ENCODE measurements at places on chromosomes 5 and 9.

GRCh38 chr5:137561608-137562007 lies 62.5 kb upstream of the SPOCK1 start:
- DNase-seq = no peak

DNA sequence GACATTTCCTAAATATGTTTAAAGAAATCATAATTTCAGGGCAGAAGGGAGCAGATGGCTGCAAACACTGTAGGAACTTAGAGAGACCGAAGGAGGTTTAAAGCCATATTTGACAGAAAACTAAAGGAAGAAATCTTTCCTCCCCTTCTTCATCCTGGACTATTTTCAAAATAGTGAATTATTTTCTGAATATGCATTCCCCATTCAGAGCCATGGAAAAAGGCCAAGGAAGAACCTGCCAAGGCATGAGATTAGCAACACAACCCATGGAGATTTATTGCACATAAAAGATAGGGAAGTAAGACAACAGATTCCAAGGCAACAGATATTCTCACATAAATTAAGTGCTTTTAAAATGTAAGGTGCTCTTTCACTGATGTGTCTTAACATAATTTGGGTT lies 233.3 kb upstream of the ADAMTS16 start:
- DNase-seq = no peak

GRCh38 chr9:129983891-129984290 lies 59.1 kb downstream of the FNBP1 start:
- no peak for DNase-seq

GRCh38 chr5:54217826-54218503 lies 92.4 kb downstream of the ARL15 start:
- peak; percentile 7 for DNase-seq

GRCh38 chr5:146084376-146084775 lies 21.0 kb downstream of the PLAC8L1 start:
- no peak for DNase-seq

- no peak for DNase-seq
Observed at GRCh38 chr5:37187465-37187977, 61.7 kb downstream of the CPLANE1 start.

DNA sequence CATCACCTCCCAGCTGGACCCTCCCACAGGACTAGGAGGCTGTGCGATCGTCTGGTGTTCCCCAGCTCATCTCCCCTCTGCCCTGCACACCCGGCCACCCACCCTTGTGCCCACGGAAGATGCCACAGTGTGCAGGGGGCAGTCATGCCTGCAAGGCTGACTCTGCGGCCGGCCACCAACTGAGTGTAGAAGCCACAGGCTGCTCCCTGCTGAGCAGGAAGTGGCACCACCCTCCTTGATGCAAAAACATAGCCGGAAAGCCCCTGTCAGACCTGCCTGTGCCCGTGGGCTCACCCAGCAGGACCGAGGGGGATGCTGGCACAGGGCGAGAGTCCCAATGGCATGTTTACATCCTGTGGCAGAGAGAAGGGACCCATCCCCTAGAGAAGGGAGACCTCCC lies 40.3 kb upstream of the SLC12A7 start:
- DNase-seq = no peak

DNA sequence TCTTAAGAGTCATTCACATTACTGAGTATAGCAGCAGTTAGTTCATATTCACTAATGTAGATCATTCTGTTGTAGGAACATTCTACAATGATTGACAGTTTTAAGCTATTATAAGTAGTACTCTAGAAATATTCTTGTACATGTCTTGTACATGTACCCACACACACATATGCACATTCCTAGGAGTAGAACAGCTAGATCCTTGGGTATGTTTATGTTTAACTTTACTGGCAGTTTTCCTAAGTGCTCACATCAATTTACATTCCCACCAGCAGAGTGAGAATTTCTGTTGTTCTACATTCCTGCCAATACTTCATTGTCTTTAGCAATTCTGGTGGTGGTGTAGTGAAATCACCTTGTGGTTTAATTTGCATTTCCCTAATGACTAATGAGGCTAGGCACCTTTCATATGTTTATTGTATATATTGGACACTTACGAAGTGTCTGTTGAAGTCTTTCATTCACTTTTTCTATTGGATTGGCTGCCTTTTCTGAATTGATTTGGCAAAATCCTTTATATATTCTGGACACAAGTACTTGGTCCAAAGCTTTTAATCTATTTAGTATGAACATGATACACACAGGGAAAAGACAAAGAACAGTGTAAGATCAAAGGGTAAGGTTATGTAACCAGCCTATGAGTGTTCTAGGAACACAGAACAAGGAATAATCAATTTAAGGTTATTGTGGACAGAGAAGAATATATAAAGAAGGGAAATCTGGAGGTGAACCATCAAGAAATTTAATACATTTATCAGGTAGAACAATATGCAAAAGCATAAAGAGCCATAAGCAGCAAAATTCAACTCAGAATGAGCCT lies 95.6 kb downstream of the MLLT3 start:
- DNase-seq = no peak

DNA sequence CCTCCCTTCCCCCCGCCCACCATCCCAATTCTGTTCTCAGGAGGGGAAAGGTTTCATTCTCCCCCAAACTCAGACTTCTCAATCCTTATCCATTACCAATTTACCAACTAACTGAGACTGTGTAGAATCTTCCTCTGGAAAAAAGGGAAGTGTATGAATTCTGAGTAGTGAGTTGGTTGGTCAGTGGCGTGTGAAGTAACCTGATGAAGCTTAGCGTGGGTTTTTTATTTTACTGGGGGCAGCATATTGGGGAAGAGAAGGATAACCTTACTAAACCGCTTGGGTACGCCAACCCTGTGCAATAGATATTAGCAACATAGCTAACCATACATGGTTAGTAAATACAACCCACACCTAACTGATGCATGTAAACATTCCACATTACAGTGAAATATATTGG lies 1.1 kb upstream of the DNAJC21 start:
- no peak for DNase-seq

DNA sequence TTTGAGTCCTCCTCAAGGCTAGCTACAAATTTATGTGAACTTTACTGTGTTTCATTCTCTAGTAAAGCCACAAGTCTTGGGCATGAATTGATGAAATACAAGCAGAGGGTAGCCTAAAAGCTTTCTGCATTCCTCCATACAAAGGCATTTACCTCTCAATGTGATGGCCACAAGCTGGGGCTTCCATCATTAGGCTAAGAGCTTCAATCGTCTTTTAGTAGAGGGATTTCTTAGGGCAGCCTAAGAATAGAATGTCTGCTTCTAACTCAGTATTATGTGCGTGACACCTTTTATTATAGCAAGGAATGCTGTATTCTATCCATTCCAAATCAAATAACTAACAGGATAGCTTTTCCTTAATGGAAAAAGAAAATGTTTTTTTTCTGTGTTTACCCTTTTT lies 3.7 kb downstream of the PLAC8L1 start:
- DNase-seq = no peak

DNA sequence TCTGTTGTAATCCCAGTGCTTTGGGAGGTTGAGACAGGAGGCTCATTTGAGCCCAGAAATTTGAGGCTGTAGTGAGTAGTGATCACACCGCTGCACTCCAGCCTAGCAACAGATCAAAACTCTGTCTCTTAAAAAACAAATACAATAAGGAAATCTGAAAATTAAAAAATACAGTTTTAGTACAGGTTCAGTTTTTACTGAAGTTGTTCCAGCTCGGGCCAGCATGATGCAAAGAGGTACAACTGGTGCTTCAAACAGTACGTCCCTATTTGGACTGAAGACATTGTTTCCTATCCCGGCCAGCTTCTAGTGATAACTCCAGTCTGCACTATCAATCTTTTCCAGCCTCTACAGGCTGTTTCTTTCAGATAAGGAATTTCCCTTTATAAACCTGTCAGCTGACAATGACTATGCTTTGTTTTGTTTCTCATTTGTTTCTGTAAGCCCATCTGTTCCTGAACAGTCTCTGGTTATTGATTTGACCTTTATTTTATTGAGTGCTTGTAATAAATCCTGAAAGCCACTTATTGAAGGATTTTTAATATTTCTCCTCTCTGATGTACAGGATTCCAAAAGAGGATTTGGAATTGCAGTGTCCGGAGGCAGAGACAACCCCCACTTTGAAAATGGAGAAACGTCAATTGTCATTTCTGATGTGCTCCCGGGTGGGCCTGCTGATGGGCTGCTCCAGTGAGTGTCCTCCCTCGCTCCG lies 41.9 kb downstream of the TJP2 start:
- no peak for DNase-seq

GRCh38 chr5:170312666-170313065 lies 15.1 kb upstream of the LCP2 start:
- DNase-seq = peak; percentile 59

DNA sequence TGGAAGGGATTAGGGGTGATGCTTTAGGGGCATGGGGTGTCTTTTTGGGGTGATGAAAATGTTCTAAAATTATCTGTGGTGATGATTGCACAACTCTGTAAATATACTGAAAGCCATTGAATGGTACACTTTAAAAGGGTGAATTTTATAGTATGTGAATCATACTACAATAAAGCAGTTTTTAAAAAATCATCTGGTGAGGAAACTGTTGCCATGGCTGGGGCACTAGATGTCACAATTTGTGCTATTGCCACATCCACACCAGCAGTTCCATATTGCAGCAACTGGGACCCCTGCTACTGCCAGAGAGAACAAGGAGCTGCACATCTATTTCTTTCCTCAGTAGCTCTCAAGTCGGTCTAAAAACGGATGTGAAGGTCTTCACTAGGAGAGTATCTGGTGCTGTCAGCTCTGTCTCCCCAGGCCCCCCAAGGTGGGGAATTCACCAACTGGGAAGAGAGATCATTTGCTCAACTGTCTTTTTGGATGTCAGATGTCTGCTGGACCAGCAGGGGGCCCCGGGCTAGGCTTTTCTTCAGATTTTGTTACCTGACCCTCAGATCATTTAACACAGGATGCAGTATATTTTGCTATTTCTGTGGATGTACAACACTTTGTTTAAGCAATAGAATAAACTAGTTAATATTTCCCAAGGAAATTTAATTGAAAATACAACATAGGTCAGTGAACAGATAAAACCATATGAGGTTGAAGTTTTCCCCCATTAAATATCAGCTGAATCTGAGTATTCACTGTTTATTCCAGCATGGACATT lies 13.2 kb downstream of the CMYA5 start:
- DNase-seq = no peak

All from activated naive CD4-positive, alpha-beta T cell treated with anti-CD3 and anti-CD28 coated beads, Interleukin-2, amount 50 U/mL, for 72 hours (primary cell).